ENCODE measurements at places on chromosomes 1 and 21.

DNA sequence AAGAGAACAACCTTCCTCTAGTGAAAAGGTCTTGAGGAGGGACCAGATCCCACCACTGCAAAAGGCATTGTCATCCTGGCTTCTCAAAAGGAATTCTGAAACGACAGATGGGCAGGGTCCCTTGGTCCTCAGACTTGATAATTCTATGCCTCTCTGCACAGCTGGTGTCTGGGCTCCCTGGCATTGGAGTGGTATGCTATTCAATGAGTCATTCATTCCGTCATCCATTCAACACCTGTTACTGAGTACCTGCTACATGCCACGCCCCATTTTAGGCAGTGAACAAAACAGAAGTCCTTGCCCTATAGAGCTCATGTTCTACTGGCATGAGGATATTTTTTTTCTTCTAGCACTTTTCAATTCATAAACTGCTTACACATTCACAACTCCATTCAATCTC is 45.8 kb upstream of the HMGB4 start:
- peak; percentile 5 for DNase-seq

- DNase-seq = no peak
These were observed 60.7 kb downstream of the CASZ1 start for GRCh38 chr1:10735563-10736305.

GRCh38 chr1:28278763-28279162 is 19.4 kb downstream of the SESN2 start:
- DNase-seq = no peak

- no peak for DNase-seq
These were observed 62.2 kb downstream of the PSMG1 start for GRCh38 chr21:39120876-39121599.

- DNase-seq = no peak
These were observed 56.0 kb downstream of the ZMYM4 start for GRCh38 chr1:35324486-35324885.

- DNase-seq = no peak
These were observed 941 bp upstream of the IFI16 start for GRCh38 chr1:159008744-159009188.

All from keratinocyte (primary cell).